ENCODE measurements at places on chromosomes 1 and 21.

- DNase-seq, result no peak
These were observed 30.0 kb downstream of the ARHGEF10L start for GRCh38 chr1:17569200-17570139.

- no peak for DNase-seq
These were observed 81.6 kb downstream of the ADSS2 start for GRCh38 chr1:244370060-244370637.

DNA sequence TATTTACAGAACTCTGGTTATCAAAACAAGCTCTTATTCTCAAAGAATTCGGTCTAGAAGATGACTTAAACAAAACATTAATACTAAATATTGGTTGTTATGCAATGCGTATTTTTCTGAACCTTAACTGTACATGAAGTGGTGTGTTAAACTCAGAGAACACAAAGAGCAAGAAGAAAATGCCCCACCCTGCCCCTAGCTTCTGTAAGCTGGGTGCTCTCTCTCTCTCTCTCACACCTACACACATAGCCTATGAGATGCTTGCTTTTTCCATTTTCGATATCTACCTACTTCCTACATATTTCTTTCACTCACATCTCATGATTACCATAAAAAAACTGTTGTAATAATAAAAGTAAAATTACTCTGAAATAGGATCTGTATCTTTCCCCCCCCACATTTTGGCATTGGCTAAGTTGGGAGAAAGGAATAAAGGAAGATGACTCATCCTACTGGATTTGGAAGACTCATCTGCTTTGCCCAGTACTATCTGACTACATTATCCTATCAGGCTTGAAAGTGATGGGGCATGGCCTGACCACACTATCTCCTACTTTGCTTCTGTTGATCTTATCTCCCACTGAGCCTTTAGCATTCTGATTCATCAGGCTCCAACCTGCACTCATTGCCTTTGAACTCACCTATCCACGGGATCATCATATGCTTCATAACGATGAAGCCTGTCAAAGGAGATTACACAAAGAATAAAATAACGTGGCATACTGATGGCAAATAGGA, 2.9 kb downstream of the CRYZ start:
- DNase-seq, result no peak

DNA sequence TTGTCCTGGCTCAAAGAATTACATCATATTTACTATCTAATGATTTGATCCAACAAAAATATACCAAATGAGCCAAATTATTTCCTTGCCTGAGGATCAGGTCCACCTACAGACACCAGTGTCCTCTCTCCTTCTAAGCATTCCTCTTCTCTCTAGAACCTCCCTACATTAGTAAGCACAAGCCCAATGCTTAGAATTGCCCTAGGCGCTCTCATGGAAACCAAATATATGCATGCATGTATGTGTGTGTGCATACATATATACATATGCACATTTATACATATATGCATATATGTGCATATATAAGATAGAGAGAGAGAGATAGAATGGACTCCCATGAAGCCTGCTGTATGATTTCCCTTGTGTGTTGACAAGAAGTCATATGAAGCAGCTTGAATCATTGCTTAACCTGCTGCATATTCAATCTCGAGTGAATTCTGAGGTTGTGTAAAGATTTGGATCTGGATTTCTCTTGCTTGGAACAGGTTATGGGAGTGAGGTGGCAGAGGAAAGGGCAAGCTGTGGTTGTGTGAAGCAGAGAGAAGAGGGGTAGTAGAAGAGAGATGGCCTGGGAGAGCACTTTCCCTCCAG, 66.1 kb downstream of the SPAG17 start:
- no peak for DNase-seq

- DNase-seq, result peak; percentile 30
These were observed 2.2 kb downstream of the REG4 start for GRCh38 chr1:119808972-119809550.

DNA sequence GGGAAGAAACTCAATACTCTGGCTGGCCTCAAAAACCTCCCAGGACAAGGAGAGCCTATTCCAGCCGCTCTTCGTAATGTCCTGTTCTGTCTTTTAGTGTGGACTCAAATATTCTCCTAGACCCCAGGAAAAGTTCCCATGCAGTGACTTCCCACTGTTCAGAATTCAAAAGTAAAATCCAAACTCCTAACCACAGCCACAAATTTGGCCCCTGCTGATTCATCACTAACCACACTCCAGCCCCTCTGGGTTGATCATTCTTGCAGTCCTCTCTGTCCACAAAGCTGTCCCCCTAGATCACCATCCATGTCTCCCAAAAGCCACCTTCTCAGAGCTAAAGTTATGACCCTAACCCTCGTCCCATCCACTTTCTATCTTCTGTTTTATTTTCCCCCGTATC, 5.1 kb downstream of the CTNNBIP1 start:
- no peak for DNase-seq

GRCh38 chr1:23522244-23522982, 8.6 kb downstream of the E2F2 start:
- no peak for DNase-seq

GRCh38 chr1:163561580-163562295, 240.0 kb downstream of the NUF2 start:
- peak; percentile 95 for DNase-seq

DNA sequence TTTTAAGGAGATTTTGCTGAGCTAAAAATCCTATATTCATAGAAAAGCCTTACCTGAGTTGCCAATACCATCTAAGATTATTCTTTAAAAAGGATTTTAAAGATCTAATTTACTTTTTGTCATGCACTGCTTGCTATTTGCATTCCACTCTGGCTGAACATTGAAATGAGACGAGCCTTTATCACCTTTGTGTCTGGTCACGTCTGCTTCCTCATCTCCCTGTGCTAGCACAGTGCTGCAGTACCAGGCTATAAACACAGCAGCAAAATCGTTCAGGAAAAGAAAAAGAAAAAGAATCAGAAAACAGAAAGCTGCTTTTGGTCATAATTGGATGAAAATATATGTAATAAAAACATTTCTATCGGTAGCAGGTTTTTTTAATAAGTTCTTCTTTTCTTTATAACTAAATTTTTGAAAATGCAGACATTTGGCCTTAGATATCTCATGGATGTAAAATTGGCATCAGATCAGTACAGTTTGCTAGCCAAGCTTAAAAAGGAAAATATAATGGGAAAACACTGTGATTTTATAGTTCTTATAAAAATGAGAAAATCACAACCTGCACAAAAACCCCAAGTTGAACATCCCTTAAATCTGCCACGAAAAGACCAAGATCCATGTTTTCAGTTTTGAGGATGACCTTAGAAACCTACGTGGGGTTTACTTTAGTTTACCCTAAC, 735.7 kb upstream of the CXADR start:
- DNase-seq, result no peak
